Hematopoietic multipotent progenitor cell treated with erythropoietin and hydrocortisone succinate and interleukin-3 and kit ligand, for 15 days (in vitro differentiated cells): ENCODE measurements at places on chromosomes 12 and 14.

DNA sequence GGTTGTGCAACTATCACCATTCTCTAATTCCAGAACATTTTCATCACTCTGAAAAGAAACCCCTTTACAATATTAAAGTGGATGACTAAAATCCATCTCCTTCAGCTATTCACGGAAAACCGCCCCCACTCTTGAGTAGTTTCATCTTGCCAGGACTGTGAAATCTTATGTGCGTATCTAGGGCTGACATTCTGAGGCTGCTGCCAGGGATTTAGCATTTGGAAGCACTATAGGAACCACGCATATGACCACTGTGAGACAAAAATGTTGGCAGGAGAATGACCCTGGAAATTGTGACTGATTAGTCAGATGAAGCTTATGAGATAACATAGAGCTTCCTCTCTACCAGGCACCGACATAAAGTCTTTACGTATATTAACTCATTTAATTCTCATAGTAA, 305.2 kb upstream of the PDE3A start:
- DNase-seq, result no peak

GRCh38 chr12:112792301-112792700, 753 bp downstream of the RPH3A start:
- DNase-seq, result no peak

GRCh38 chr14:83975841-83976770, 1553.8 kb upstream of the FLRT2 start:
- DNase-seq, result no peak

- no peak for DNase-seq
Observed at GRCh38 chr14:74014299-74014698, 4.8 kb downstream of the ENTPD5 start.

- no peak for DNase-seq
Observed at GRCh38 chr14:103732868-103733620, 17.4 kb downstream of the ZFYVE21 start.
